ENCODE measurements at places on chromosomes 6 and 20. TPM values are rescaled to one million over a fixed set of nuclear protein-coding genes. Genes with fewer than 3 reads are reported as not detected.

DNA sequence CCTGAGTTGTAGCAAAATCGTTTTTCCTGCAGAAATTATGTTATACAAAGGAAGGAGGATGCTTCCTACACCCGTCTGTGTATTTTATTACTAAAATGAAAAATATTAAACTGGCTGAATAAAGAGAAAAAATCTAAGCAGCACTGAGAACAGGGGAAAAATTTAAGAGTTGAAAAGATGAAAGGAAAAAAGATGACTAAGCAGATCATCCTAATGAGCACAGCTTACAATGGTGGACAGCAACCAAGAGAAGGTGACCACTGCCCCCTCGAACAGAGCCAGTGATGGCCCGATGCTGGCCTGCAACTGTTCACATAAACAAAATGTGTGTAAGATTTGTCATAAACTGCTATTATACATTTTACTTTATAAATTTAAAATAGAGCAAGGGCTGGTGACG is 4.2 kb downstream of the PROKR2 start:
- DNase-seq: no peak

DNA sequence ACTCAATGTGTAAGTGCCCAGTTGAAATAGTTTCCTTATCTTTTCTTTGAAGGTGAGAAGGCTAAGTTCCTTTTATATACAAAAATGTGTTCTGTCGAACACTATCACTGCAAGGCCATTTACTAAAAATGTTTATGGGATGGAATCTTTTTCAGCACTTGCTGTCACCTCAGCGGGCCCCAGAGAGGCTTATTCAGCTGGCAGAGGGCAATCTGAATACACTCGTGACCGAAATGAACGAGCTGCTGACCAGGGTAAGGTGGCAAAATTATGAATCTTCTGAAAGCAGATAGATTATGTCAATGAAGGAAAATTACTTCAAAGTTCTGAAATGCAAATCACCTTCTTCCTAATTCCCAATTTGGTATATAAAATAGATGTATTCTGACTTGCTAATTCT is 340.2 kb downstream of the ARHGAP18 start:
- no peak for DNase-seq

Gene SLC22A7
- not detected for total RNA-seq

- DNase-seq: no peak
These were observed 37.0 kb downstream of the CDKAL1 start for GRCh38 chr6:20571261-20571660.

- DNase-seq: no peak
These were observed 89.1 kb downstream of the FUT9 start for GRCh38 chr6:96104910-96105309.

DNA sequence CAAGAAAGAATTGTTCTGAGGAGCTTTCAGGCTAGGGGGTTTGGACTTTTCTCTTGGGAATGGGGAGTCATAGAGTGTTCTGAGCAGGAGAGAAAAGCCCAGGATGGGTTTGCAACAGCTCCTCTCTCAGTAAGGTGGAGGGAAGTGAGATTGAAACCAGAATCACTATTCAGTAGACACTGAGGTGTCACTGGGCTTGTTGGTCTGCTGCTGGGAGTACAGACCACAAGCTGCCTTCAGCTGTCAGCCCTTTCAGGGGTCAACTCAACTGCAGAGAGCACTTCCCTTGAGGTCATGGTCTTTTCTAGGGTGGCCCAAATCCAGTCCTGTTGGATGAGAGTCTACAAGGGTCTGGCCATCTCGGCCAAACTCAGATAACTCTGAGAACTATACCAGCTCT is 12.9 kb upstream of the FOXA2 start:
- no peak for DNase-seq

DNA sequence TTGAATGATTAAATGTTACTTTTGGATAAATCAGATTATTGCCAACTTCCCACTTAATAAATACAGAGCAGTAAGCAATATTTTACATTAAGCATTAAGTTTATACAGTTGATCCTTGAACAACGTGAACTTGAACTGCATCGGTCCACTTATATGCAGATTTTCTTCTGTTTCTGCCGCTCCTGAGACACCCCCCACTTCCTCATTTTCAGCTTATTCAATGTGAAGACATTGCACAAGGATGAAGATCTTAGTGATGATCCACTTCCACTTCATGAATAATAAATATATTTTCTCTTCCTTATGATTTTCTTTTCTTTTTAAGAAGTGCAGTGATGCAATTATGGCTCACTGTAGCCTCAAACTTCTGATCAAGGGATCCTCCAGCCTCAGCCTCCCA is 167.2 kb downstream of the LINC00237 start:
- DNase-seq: no peak

DNA sequence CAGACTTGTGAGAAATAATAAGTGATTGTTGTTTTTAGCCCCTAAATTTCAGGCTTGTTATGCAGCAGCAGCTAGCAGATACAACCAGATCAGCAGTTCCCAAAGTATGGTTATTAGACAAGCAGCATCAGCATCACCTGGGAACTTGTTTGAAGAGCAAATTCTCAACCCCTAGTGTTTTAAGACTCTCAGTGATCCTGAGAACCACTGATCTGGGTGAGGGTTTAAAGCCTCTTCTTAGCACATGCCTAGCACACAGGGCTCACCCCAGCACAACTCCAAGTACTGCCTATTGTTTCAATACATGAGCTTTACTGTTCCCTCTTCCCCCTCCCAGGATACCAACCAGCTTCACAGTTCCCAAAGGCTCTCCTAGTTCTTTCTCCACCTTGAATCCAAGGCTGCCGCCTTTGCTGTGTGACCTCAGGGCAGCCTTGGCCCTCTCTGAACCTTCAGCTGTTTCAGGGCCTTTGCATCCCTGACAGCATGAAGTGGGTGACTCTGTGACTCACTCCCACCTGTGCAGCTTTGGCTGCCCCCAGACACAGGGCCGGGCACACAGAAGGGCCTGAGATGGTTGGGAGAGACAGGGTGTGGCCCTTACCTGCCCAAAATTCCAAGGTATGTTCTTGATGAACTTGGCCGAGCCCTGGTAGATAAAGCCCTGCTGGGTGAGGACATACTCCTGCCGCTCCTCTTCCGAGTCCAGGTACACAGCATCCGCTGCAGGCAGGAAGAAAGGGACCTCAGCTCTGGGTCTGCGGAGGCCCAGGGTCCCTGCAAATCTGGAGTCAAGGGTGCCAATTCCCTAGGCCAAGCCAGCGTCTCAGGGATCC is 14.5 kb downstream of the TGM2 start:
- no peak for DNase-seq

DNA sequence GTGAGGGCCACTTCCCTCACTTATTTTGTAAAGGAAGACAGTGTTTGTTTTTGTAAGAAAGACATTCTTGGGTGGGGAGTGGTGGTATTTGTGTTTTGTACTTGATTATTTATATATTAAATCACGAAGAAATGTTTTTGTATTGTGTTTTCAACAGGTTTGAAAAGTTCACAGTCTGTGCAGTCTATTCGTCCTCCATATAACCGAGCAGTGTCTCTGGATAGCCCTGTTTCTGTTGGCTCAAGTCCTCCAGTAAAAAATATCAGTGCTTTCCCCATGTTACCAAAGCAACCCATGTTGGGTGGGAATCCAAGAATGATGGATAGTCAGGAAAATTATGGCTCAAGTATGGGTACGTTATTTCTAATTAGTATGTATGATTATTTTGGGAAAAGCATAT is 137.2 kb downstream of the NCOA3 start:
- no peak for DNase-seq

Gene MDN1
- 53.2 TPM for total RNA-seq

DNA sequence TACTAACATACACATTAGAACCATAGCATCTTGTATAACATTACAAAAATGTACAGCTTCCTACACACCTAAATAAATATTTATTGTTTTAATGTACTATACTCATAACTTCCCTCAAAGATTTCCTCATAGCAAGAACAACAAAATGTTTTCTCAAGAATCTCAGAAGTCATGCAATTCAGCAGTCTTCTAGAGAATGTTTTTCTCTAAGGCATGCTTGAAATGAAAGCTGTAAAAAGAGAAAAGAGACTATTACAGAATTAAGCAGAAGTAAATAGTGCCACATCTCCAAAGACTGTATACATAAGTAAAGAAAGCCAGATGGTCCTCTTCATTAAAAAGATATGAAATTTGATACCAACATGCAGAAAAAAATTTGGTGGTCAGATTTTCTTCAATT is 672.2 kb downstream of the EPM2A start:
- DNase-seq: no peak

GRCh38 chr6:107418118-107418517 is 41.2 kb downstream of the PDSS2 start:
- DNase-seq: peak; percentile 39

DNA sequence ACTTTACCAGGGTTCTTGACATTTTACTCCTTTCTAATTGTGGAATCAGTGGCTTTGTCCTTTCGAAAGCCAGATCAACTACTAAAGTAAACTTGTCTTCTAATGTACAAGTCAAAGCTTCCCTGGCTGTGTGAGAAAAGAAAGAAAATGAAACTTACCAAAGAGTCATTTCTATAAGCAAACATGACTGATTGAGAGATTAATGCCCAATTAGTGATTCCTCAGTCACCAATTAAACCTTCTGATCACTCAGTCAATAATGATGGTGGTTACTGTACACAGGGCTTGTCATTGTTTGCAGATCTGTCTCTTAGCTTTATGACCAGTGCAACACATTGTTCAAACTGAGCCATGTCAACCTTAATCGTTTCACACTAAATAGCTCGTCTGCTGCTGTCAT is 1168.4 kb upstream of the CITED2 start:
- DNase-seq: no peak

Gene ELOVL2
- total RNA-seq: 1.0 TPM

- DNase-seq: no peak
These were observed 7.7 kb upstream of the LRRN4 start for GRCh38 chr20:6061544-6061943.

Gene LAMP5
- total RNA-seq: 1.4 TPM

Gene SMLR1
- total RNA-seq: not detected

Gene TFAP2C
- total RNA-seq: 38.4 TPM

GRCh38 chr6:128595544-128595943 is 75.1 kb upstream of the PTPRK start:
- DNase-seq: no peak

DNA sequence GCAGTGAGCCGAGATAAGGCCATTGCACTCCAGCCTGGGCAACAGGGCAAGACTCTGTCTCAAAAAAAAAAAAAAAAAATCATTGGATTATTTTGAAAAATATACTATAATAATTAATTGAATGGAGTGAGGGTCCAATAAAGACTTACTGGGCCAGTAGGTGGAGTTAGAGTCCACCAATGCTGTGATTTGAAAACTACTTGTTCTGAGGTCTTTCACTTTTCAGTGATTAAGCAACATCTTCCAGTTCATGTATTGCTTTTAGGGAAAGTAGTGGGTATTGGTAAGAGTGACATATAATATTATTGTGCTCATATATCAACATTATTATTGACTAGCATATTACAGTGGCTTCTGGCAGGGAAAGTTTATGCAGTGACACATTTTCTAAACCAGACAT is 530.3 kb downstream of the KHDRBS2 start:
- no peak for DNase-seq
